ENCODE measurements at places on chromosomes 4 and X.

GRCh38 chr4:145347684-145348083 is 134.0 kb upstream of the SMAD1 start:
- no peak for DNase-seq

DNA sequence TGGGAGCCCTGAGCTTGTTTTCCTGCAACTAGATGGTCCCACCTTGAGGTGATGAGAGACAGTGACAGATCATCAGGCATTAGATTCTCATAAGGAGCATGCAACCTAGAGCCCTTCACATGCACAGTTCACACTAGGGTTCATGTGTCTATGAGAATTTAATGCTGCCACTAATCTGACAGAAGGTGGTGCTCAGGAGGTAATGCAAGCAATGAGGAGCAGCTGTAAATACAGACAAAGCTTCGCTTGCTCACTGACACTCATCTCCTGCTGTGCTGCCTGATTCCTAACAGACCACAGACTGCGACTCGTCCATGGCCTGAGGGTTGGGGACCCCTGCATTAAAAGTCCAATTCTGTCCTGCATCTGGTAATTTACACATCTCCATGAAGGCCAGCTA is 141.6 kb downstream of the KCNIP4 start:
- DNase-seq: no peak

DNA sequence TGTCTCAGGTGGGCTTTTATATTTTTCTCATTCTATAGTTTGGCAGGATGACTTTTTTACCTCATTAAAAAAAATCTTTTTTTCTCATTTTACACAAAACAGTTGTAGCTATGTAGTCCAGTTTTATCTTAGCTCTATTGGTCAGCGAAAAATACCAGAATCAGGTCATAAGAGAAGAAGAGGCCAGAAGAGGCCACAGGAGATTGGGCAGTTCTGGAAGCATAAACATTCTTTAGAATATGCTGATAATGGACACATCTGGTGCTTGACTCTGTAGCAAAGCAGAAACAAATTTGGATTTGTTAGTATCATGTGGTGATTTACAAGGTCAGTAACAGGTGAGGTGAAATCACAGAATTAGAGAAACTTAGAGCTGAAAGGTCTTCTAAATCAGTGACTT is 66.6 kb upstream of the ARHGAP24 start:
- no peak for DNase-seq

DNA sequence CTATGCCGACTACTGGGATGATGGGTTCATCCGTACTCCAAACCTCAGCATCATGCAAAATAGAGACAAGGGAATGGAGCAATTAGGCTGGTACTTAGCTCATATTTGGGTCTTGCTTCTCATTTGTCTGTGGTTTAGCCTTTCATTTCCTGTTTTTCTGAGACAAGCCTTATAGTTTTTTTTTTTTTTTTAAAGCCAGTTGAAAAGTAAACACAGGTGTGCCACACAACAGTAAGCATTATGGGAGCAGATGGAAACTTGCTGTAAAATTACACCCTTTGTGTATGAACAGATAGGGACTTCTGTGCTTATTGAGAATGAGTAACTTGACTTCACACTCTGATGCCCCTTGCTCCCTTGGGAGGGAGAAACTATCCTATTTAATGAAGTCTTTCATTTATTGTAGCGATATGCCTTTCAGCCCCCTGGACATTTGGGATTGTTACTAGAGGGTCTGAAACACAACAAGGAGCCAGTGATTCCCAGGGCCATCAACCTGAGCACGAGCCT is 13.7 kb downstream of the RASSF6 start:
- DNase-seq: no peak

DNA sequence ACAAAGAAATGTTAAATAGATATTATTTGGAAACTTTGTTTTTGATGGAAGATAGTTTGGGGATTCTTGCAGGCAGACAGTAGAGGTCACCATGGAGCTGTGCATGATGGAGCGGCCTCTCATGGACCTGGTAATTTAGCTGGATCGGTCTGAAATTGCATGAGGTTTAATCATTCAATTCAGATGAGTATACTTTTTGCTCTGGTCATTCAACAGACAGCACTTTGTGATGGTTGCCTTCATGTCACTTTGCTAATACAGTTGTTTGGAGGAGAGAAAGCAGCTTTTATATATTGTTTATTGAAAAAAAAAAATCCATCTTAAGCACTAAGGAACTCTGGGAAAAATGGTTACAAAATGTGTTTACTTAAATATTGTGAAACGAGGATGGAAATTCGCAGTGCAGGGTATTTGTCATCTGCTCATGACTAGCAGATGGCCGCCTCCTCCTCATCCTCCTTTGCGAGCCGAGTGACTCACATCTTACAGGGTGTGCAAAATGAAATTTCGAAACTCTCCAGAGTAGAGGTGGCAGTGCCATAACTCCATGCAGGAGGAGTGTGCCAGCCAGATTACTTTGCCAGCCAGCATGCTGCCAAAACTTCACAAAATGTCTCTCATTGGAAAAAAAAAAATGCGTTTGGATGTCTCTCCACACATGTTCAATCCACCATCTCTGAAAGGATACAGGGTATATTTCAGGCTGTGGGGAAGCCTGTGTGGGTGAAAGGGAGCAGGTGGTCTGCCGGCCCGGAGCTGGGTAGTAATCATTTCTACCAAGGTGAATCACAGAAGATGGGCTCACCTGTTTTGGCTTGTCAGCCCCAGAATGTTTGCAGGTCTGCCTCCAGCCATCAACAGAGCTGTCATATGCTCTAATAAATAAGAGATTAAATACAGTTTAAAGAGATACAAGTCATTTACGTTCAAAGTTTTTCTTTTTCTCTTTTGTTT is 314.9 kb upstream of the DIPK2B start:
- no peak for DNase-seq

GRCh38 chr4:6727943-6728250 is 11.9 kb downstream of the BLOC1S4 start:
- no peak for DNase-seq

- no peak for DNase-seq
These were observed 21.5 kb downstream of the RXFP1 start for GRCh38 chr4:158543191-158543590.
